ENCODE measurements at places on chromosomes 1 and 21.

DNA sequence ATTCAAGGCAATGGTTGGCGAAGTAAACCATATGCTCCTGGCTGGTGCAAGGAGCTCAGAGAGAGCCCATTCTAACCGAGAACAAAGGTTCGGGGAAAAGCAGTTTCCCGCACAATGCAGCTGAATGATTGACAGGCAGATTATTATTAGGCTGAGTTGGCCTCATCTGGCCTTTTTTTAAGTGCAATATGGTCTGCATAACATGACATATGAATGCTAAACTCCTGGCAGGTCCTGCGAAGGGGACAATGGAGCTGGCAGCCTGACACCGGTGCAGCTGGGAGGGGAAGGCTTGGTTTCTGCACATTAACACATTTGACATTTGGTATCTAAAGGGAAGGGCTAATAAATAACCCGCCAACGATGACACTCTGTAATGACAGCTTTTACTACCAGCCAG lies 92.0 kb downstream of the MIS18A start:
- no peak for DNase-seq

- no peak for DNase-seq
These were observed 2.8 kb downstream of the SPATC1L start for GRCh38 chr21:46181436-46181835.

DNA sequence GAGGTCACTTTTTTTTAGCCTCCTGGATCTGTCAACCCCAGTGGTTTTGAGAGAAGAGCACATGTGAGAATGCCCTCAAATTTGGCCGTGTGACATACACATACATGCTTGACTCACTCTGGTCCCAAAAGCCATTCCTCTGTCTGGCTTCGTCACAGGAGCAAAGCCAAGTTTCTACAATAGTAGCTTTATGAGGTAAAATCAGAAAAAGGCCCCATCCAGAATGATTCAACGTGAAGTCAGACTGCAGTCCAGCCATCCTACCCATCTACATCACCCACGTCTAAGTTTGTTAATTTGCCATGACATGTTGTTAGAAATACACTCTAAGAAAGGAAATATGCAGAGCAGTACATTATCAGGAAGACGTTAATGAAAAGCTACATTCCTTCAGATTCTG lies 245.2 kb downstream of the SDCCAG8 start:
- no peak for DNase-seq

- no peak for DNase-seq
These were observed 45.8 kb downstream of the SLC25A24 start for GRCh38 chr1:108154314-108154713.

- no peak for DNase-seq
These were observed 62.3 kb upstream of the COL11A1 start for GRCh38 chr1:103170609-103171008.

DNA sequence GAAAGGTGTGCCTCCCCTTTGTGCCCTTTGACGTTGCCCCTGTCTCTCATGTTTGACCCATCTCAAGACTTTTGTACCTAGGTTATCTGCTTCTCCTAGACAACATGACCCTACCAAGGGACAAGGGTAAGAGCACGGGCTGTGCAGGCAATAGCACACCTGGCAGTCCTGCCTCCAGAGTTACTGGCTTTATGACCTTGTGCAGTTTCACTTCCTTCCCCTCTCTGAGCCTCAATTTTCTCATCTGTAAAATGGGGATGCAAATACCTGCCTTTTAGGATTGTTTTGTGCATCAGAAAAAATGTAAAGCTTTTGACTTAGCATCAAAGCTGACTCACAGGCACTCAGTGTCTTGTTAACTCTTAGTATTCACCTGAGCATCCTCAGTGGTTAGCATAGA lies 36.4 kb downstream of the ELK4 start:
- no peak for DNase-seq

- DNase-seq: no peak
These were observed 170.2 kb downstream of the DYRK1A start for GRCh38 chr21:37536616-37537278.

DNA sequence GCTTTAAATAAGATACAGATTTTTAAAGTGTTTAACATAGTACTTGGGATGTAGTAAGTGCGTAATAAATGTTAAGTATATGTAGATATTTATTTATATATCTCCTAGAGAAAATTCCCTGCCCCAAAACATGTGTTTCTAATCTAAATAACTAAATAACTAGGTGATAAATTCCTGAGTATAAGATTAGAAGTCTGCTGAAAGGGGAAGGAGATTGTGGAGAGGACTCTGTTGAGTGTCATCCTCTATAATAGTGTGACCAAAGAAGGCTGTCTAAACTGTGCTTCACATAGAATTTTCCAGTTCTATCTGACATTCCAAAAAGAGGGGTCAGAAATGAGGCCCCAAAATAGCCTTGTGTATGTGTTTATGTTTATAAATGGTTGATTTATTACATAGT lies 590.5 kb upstream of the ADAMTS5 start:
- DNase-seq: no peak

- DNase-seq: no peak
These were observed 173.4 kb downstream of the ZZZ3 start for GRCh38 chr1:77509051-77509492.

- DNase-seq: no peak
These were observed 191.4 kb downstream of the ZBTB18 start for GRCh38 chr1:244242446-244242845.

GRCh38 chr1:34863501-34863900 lies 4.0 kb upstream of the SMIM12 start:
- DNase-seq: no peak

DNA sequence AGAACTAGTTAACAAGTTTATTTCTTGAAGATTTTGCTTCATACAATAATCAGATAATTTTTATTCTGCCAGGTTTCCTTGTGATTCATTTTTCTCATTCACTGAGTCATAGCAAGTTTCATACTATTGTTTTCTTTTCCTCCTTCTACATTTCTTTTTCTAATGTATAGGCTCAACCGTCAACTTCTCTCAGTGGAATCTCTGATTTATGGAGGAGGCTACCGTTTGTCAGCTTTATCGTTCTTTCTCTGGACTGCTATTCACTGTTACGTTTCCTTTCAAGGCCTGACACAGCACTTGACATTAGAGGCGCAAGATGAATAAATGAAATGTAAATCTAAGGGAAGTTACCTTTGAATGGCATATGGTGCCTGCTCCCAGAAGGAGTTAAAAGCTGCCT lies 284.3 kb upstream of the NR5A2 start:
- no peak for DNase-seq

GRCh38 chr1:184770181-184770979 lies 15.7 kb upstream of the EDEM3 start:
- no peak for DNase-seq

- no peak for DNase-seq
These were observed 122.9 kb downstream of the DMRTA2 start for GRCh38 chr1:50300297-50300696.

DNA sequence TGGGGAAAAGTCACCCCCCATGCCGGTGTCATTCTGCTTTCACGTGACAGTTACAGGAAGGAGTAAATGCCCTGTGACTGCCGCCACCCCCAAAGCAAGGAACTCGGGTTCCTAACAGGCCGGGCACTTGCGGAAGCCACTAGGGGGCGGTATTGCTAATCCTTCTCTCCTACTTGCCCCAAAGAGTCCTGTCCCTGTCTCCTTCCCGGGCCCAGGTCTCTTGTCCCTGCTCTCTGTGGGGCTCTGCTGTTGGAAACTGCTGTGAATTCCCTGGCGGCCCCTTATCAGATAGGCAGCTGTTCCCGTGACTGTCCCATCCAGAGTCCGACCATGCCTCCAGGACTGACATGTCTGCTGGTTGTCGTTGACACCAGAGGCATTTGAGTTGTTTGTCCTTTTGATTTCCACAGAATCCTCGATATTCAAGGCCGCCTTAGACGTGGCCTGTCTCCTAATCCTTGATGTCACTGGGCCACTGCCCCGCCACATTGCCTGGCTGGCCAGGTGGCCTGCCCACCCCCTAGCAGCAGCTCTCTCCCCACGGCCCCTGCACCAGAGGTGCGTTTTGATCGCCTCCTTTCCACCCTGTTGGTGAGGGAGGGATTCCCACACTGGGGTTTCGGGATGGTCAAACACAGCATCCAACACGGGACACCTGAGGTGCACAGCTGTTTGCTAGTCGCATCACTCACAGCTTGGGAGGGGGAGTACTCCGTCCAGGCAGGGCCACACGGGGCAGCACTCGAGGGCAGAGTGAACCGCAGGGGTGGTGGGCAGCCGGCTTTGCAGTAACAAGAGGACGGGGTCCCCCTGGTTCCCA lies 37.3 kb downstream of the CHAF1B start:
- peak; percentile 40 for DNase-seq

DNA sequence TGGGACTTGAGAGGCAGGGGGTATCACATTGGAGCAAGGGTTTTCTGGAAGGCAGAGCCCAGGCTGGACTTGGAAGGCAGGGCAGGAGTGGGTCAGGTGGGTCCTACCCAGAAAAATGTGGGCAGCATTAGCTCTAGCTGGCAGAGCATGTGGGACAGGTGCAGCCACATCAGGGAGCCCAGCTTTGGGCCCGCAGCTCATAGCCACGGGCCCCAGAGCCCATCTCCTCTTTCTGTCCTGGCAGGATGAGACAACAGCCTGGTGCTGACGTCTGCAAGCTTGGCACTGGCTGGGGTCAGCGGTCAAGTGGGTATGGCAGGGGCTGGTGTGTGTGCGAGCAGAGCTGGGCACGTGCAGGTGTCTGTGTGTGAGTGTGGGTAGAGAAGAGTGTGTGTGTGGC lies 154.7 kb downstream of the GRIK3 start:
- no peak for DNase-seq

GRCh38 chr21:19557046-19557445 lies 1153.5 kb upstream of the TMPRSS15 start:
- no peak for DNase-seq

- no peak for DNase-seq
These were observed 311.3 kb downstream of the FAM72C start for GRCh38 chr1:143660354-143660941.

DNA sequence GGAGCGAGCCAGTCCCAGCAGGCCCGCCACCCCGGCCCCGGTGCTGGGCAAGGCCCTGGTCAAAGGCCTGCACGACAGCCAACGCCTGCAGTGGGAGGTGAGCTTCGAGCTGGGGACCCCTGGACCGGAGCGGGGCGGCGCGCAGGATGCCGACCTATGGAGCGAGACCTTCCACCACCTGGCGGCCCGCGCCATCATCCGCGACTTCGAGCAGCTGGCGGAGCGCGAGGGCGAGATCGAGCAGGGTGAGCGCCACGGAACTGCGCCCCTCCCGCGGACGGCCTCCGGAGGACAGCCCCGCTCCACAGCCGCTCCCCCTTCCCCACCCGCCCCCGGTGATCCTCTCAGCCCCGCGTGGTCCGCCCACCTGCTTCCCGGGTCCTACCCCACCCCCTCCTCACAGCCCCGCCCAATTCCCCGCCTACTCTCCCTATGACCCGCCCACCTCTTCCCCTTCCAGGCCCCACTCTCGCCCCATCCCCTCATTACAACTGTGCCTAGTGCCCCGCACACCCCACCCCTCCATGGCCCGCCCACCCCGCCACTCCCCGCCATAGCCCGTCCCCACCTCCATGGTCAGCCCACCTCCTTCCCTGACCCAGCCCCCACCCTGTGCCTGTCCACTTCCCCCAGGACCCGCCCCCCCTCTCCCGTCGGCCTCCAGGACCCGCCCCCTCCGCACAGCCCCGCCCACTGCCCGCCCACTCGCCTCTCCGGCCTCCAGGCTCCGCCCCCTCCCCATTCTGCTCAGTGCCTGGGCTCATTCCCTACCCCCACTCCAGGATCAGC lies 52.7 kb downstream of the VWA5B1 start:
- DNase-seq: no peak

GRCh38 chr1:51955797-51956527 lies 34.5 kb downstream of the RAB3B start:
- DNase-seq: no peak

DNA sequence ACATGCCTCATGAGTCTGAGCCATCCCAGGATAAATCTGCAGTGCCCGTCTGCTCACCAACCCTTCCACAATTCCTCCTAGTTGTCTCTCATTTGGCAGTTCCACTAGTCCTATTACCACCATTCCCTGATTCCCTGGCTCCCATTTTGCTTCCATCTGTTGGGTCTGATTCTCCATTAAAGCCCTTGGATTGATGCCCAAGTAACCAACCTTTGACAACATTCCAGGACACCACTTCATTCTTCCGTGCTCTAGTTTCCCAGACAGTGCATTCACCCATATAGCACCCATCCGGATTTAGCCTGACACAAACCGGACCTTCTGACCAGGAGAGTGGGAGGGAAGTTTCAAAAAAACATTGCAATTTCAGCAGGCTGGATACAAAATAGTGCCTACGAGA lies 189.4 kb upstream of the PALMD start:
- no peak for DNase-seq

GRCh38 chr1:155458111-155458510 lies 104.5 kb downstream of the ASH1L start:
- DNase-seq: peak; percentile 60

DNA sequence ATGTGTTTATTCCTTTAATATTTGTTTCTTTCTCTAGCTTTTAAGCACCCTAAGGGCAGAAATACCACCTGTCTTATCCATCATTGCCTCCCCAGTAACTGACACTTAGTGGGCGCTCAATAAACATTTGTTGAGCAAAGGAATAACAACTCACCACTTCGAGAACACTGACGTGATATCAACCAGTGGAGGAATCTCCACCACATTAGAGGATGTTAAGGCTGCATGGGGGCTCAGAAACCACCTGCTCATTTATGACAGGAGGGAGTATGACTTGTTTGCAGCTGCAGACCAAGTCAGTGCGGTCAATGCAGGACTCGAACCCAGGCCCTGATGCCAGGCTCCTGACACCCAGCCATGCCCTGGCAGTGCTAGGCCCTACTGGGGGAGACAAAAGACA lies 102.6 kb downstream of the MRPL37 start:
- DNase-seq: no peak

DNA sequence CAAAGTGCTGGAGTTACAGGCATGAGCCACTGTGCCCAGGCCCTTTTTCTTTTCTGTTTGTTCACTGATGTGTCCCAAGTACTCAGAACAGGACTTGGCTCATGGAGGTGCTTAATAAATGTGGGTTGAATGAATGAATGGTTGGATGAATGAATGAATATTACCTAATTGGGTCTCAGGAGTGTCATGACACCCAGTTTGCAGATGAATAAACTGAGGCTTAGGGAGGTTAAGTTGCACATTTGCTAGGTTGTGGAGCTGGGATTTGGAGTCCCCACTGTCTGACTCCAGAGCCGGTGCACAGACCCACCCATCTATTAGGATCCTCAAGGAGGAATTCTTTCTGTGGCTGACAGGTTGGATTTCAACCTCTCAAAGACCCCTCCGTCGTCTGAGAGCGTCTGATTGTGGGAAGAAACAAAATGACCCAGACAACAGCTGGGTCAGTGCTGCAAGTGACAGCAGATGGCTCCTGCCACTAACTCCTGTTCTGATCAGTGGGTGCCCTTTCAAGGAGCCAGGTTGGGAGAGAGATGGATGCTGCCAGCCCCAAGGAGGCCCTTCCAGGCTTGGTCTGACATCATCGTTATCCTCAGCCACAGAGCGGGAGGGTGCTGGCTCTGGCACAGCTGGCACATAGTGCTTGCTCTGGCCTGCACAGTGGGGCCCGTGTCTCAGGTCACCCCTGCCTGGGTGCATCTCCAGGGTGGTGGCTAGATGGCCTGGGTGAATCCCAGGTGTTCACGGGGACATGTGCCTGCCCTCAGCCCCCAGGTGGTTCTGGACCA lies 24.2 kb downstream of the ARHGEF10L start:
- no peak for DNase-seq

Data from HepG2 (cell line).